ENCODE measurements at places on chromosomes 12 and 14. TPM values are rescaled to one million over a fixed set of nuclear protein-coding genes. Genes with fewer than 3 reads are reported as not detected.

The NTN4 gene
- total RNA-seq = 234 TPM

The RASAL1 gene
- not detected for total RNA-seq

The KRT6C gene
- not detected for total RNA-seq

The SLC6A13 gene
- total RNA-seq = 0.38 TPM

The KRT2 gene
- total RNA-seq = not detected

The COCH gene
- 0.15 TPM for total RNA-seq

The KRT3 gene
- total RNA-seq = not detected

The FOXG1 gene
- total RNA-seq = not detected

The PRB4 gene
- total RNA-seq = not detected
